ENCODE measurements at places on chromosomes 2 and 18.

- no peak for DNase-seq
These were observed 229.5 kb upstream of the ZC3H15 start for GRCh38 chr2:186256540-186256939.

GRCh38 chr2:130726614-130727180, 2.2 kb upstream of the GPR148 start:
- DNase-seq, result no peak

GRCh38 chr2:175366815-175367214, 185.3 kb upstream of the ATP5MC3 start:
- DNase-seq, result peak; percentile 13

DNA sequence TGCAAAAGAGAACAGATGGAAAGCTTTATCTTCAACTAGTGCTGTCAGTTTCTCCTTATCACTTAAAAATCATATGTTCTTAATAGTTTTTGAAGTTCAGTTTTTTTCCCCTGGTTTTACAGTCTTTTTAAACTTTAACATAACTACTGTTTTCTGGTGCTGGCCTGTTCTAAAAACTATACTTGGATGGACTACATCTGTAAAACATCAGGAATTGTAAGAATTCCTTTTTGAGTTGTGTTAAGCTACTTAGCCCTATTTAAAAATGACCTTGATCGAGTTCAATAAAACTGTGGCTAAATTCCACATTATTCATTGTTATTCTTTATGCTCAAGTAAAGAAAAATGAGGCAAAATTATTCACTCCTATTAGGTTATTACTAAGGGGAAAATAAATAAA, 397.7 kb downstream of the NUP35 start:
- DNase-seq, result no peak

GRCh38 chr18:77138270-77138669, 5.7 kb upstream of the MBP start:
- no peak for DNase-seq

GRCh38 chr2:191957996-191958860, 111.3 kb upstream of the CAVIN2 start:
- DNase-seq, result no peak

GRCh38 chr2:157971702-157972101, 95.6 kb upstream of the ACVR1 start:
- no peak for DNase-seq

- DNase-seq, result no peak
These were observed 25.2 kb downstream of the B3GNT2 start for GRCh38 chr2:62221141-62221540.

DNA sequence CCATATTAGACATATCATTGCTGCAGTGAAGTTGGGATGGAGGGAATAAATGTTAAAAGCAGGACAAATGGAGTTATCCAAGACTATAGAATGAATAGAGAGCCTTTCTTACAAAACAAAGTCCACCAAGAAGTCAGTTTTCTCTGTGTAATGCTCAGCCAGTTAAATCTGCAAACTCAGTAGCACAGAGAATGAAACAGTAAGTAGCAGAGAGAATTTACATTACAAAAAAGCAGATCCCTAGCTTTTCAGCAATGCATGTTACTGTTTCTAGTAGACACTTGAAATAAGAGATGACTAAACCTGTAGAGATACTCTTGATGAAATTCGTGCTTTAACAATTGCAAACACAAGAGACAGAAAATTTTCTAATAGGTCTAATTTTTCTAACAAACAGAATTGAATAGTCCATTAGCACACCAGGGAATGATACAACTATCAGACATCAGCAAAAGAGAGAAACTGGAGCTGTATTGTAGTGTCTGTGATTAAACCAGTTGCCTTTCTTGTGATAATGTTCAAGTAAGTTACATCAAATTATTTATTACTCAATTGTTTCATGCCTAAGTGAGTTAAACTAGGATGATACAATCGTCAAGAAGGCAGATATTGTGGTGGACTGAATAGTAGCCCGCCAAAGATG, 322.2 kb upstream of the DDX18 start:
- DNase-seq, result no peak

DNA sequence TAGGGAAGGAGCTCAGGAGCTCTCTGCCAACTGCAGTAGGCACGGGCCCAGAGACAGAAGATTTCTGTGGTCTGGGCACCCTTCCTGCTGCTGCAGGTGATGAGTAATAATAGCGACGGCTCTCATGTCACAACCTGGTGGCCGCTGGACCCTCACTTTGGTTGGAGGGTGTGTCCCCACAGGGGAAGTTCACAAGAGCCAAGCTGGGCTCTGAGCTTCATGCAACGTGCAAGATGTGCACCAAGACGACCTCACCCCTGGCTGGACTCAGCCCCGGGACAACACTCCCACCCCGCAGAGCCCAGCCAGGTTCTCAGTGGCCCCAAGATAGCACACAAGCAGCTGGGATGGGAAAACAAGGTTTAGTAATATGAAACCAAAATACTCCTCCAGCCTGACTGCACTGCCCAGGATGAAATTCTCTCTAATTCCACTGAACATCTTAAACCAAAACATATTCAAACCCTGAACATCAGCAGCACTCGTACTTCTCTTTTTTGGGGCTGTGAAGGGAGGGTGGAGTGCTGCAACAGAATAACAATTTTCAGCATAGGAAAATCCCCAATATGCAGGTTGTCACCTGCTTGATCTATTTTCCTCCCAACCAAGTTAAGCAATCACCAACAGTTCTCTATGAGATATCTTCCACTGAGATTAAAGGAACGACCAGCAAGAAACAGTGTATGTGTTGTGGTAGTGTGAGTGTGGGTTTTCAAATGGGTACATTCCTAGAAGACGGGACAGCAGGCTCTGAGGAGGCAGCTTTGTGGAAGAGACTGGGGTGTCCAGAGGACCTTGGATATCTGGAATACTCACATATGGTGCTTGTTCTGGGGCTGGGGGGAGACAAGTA, 26.5 kb downstream of the BCL2 start:
- peak; percentile 61 for DNase-seq

- peak; percentile 71 for DNase-seq
These were observed 3.2 kb downstream of the PIGN start for GRCh38 chr18:62183578-62184195.

GRCh38 chr18:48942554-48943261, 8.1 kb downstream of the SMAD7 start:
- DNase-seq, result no peak

- no peak for DNase-seq
These were observed 155.2 kb downstream of the SH3BP4 start for GRCh38 chr2:235106874-235107639.

GRCh38 chr2:171042253-171042969, 113.4 kb downstream of the GORASP2 start:
- DNase-seq, result no peak

DNA sequence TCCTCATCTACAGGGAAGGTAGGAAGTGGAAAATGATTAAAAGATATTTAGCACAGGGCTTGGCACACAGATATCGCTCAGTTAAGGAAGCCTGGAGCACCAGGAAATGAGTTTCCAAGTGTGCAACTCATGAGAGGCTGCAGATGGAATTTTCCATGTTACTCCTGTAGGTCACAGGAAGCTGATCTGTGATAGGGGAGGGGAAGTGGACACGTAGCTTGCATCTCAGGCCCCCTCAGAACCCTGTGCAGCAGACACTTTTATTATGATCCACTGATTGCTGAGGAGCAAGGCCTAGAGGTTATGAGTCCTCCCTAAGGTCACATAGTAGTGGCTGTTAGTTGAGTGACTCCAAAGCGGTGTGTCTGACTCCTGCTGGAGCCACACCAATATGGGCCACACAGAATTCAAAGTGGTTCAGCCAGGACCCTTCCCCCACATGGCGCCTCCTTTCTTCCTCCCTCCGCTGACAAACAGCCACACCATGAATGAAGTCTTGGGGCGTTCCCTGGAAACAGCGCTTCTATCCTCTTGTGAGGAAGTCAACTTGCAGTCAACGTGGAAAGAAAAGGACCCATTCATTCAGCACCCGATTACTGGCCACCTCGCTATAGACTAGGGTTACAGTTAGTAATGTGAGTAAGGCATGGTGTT, 21.5 kb downstream of the DYSF start:
- DNase-seq, result no peak

- peak; percentile 35 for DNase-seq
These were observed 5.3 kb upstream of the NEU4 start for GRCh38 chr2:241803387-241804325.

DNA sequence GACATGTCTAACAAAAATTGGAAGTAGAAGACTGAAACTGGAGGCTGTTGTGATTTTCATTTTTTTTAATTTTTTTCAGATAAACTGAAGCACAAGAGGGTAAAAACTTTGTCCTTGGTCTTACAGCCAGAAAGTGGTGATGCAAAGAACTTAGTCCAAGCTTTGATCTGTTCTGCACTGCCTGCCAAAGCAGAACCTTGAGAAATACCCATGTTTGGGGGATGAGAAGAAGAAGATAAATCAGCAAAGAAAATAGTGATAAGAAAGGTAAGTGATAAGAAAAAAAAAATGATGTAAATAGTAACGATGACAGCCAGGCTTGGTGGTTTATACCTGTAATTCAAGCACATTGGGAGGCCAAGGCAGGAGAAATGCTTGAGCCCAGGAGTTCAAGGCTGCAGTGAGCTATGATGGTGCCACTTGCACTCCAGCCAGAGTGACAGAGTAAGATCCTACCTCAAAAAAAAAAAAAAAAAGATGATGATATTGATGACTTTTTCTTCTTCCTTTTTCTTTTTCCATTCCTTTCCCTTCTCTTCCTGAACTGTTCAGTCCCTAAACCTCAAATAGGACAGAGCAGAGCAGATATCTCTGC, 14.6 kb upstream of the NOSTRIN start:
- DNase-seq, result no peak

GRCh38 chr2:196291873-196292800, 120.8 kb upstream of the STK17B start:
- no peak for DNase-seq

GRCh38 chr18:13700153-13700552, 26.2 kb downstream of the FAM210A start:
- DNase-seq, result no peak

DNA sequence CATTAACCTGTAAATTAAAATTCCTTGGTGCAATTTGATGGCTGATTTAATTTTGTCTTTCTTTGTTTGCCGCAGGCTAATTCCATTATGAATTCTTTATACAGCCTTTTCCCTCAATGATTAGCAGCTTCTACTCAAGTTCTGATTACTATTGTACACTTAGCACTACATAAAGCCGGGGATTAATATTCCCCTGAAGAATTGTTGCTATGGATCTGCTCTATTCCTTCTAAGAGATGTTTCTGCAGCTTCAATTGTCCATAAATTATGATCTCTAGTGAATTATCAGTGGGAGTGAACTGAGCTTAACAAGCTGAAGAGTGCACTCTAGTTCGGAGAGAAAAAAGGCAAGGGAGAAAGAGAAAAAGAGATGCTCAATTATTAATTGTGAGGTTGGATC, 433.7 kb upstream of the SPRED2 start:
- DNase-seq, result no peak

DNA sequence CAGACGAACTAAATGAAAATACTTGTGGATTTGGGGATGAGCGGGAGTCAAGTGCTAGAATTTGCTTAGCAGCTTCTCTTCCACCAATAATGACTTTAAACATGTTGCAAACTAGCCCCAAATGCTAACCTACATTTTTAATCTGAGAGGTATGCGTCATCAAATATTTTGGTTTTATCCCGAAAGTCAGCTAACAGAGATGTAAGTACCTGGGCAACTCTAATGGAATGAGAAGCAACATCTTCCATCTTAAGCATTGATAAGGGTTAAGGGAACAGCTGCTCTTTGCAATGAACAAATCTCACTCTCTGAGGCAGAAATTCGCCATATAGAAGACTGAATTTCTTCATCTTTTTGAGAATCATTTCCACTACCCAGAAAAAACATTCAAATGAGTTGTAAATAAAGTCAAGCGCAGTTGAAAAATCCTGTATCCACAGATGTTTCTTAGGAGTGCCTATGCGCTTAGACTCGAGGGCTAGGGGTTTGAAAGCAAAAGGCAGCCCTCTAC, 926 bp upstream of the YPEL5 start:
- DNase-seq, result peak; percentile 29

- DNase-seq, result no peak
These were observed 695.1 kb downstream of the ZEB2 start for GRCh38 chr2:143824791-143825190.

- no peak for DNase-seq
These were observed 85.5 kb upstream of the DTNA start for GRCh38 chr18:34624551-34624950.

DNA sequence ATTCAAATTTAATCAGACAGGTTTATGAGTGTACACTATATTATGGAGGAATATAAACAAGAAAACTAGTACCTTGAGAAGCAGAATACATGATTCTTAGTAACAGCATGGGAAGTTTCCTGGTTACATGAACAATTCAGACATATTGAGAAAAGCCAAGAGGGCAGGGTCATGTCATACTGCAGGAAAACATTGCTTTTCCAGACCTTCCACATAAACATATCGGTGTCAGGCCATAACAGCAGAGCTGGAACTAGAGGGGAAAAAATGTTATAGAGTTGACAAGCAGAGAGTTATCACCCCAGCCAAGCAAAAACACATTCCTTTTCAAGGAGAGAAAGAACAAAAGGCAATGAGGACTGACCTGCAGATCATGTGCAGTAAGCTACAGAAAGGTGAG, 74.7 kb upstream of the ZNF236 start:
- DNase-seq, result no peak

GRCh38 chr2:185147361-185147760, 549.0 kb downstream of the ZNF804A start:
- DNase-seq, result no peak

DNA sequence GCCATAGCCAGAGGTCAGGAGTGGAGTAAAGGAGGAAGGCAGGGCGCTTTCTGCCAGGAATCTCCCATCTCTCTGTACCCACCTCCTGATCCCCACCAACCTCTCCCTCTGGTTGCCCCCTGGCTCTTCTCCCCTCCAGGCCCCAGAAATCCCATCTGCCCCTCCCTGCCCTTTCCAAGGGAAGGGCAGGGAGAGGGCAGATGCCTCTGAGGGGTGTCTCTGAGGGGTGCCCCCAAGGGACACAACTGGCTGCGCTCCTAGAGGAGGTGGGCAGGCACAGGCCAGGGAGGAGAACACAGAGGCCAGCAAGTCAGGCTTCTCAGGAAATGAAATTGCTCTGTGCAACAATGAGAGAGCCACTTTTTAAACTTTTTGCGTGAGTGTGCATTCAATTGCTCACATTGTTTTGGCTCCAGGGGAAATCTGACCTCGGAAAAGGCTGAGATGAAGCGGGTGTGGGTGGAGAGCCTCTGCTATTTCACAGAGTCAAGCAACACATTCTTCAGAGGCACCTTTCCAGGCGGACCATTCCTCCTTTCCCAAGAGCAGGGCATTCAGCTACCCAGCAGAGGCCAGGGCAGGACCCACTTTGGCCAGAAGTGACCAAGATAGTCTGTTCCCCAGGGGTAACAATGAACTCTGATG, 125.5 kb downstream of the SMAD7 start:
- DNase-seq, result no peak

- DNase-seq, result no peak
These were observed 278.1 kb downstream of the LRATD1 start for GRCh38 chr2:14910654-14911053.

DNA sequence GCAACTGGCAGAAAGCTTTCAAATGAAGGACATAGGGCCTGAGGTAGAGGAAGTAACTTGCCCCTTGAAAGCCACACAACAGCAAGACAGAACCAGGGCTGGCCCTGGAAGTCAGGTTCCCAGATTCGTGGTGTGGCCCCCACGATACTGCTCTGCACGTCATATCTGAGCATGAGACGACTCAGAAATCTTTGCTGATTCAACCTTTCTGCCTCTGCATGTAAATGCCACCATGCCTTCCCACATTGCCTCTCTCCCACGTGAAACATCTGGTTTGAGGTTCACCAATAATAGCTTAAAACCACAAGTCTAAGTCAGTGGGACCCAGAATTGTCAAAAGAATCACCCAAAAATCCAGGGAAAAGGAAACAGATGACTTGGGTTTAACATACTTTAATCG, 214.0 kb upstream of the TRIB2 start:
- DNase-seq, result no peak

GRCh38 chr18:68826121-68826520, 28.2 kb downstream of the CCDC102B start:
- no peak for DNase-seq
